ENCODE measurements at places on chromosomes 16 and 17.

DNA sequence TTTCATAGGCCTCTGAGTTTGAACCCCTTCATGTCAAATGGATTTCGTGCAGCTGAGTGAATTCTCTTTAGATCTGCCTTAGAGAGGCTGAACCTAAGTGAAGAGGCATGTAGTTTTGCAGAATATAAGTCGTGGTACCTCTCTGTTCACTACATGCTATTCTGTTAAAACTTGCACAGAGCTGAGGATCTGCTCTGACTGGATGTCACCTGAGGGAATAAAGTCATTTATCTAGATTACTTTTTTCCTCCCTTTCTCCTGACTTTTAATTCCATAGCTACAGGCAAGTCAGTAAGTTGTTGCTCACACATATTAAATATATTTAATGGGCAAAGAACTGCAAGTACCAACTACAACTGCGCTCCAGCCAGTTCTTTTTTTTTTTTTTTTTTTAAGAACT is 64.7 kb downstream of the WNT3 start:
- DNase-seq: no peak

DNA sequence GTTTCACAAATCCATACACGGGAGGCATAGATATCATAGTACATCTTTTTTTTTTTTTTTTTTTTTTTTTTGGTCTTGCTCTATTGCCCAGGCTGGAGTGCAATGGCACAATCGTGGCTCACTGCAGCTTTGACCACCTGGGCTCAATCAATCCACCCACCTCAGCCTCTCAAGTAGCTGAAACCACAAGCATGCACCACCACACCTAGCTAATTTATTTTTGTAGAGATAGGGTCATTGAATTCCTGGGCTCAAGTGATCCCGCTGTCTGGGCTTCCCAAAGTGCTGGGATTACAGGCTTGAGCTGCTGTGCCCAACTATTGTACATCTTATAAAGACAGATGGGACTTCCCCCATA is 3.5 kb upstream of the RAPGEFL1 start:
- DNase-seq: no peak

DNA sequence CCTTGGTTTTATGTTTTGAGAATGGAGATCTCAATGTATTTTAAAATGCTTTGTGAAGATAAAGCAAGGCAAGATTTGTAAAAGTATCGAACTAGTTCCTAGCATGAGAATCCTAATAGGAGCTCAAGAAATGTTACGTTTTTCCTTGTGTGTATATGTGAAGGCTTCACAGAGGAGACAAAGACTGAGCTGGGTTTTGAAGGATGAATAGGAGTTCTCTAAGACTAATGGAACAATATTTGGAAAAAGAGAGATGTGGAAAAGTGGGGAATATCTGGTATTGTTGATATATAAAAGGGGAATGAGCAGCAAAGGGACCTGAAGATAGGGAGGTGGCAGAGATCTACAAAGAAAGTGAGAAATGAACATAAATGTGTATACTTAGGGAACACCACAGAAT is 127.4 kb downstream of the SNX11 start:
- no peak for DNase-seq

DNA sequence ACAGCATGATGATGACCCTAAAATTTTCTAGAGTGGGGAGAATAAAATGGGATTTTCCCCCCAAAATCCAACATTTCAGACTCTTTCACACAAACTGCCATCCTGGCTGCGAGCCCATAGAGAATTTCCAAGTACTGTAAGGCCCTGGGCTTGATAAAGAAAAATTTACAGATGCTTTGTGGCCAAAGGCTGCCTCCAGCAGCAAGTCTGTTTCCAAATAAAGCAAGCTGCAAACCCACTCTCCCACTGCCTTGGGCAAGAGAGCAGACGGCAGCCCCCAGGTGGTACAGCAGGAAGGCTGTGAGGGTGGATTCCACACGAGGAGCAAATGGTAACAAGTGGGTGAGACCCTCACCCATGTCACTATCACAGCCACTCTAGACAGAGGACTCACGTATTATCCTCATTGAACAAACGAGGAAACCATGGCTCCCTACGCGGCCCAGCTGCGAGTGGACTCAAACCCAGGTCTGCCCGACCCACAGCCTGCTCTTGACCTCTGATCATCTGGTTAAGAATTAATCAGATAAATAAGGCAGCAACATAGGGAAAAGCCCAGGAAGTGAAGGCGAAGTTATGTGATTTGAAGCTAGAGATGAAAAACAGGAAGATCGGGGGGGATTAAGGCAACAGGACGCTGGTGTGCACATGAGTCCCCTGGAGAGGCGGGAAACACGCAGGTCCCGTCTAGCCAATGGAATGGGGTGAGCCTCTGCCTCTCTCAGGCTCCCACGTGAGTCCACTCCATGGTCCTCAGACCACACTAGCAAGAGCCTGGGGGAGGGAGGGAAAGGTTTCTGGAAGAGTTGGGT is 37.4 kb downstream of the AXIN2 start:
- DNase-seq: no peak

DNA sequence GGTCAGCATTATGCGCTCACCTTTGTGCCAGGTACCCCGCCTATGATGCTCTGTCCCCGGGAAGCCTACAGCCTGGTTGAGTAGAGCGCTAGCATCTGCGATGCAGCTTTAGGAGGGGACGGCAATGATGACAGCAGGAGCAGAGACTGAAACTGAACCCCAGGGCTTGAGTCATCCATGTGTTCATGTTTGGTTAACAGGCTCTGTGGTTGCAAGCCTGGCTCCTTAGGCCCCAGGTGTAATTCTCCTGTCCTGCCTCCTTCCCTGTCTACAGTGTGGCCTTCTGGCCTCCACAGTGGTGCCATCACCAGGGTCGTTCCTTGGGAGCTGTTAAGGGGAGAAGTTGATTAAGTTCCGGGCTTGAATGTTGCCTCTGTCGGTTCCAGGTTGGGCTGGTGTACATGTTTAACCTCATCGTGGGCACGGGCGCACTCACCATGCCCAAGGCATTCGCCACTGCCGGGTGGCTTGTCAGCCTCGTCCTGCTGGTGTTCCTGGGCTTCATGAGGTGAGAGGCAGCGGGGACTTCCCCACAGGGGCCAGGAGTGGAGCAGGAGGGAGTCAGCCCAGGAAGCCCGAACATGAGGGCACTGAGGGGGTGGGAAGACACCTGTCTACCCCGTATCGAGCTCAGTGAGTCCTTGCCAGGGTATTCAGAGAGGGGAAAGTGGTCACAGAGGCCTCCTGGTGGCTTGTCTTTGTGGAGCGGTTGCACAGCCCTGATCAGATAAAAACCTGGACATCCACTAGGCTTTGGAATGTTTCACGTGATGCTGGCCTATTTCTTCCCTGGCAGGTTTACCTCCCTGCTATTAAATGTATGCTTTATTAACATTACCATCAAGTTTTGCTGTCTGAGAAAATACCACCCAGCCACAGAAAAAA is 9.2 kb upstream of the NAT9 start:
- no peak for DNase-seq

DNA sequence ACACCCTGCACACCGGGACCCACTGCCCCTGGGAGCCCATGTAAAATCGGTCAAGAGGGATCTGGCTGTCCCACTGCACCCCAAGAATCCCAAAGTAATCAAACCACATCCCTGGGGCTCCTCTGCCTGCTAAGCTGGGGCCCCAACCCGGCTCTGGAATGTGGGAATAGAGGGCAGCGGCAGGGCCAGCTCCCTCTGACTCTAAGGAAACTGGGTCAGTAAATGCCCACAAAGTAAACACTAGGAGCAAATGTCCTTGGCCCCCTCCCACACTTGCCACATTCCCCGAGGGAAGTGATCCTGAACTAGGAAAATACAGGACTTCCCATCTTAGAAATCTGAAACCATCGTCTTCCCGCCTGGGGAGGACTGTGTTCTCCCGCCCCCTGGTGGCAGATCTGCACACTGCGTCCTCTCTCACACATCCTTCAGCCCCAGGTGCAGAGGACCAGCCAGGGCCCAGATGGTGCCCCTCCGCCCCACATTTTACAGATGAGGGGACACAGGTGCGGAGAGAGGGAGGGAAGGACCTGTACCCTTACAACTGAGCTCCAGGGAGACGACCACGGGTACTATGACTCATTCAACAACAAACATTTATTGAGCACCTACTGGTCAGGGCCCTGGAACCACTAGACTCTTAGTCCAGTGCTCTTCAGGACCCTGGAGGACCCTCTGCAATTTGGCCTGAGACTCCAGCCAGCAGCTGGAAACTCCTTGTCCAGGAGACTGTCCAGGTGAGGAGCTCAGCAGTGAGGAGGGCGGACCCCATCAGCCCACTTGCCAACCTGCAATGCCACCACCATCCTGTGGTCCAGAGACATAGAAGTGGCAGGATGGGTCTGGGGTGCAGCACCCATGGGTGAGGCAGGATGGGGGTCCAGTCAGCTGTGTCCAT is 10.1 kb downstream of the P3H4 start:
- DNase-seq: peak; percentile 86

DNA sequence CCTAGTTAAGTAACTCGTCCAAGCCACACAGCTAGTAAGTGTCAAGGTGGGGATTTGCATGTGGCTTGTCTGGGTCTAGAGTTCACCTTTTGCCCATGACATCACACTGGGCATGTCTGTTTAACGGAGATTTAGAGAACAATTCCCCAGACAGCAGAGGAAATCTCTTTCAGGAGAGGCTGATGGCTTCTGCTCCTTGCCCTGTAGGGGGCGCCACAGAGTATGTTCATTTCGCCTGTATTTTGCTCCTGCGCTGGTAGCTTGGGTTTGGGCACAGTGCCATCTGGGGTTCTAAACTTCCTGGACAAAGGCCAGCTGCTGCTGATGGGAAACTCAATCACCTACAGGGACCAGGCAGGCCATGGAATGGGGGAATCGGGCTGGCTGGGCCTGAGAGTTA is 20.4 kb downstream of the OTOA start:
- DNase-seq: no peak

GRCh38 chr16:28110479-28110878 is 47.0 kb upstream of the GSG1L start:
- no peak for DNase-seq

DNA sequence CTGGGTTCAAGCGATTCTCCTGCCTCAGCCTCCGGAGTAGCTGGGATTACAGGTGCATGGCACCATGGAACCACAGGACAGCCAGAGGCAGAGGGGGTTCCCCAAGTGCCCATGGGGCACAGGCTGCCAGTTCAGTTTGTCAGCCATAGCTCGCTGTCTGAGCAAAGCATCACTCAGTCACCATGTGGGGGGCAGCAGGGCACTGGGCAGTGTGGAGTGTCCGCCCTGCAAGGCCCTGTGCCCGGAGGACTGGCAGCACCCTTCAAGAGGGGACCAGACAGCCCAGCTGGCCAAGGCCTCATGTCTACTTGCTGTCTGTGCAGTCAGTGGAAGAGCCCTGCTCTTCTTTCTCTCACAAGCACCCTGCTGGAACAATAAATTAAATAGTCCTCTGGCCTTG is 6.4 kb downstream of the ALYREF start:
- no peak for DNase-seq

DNA sequence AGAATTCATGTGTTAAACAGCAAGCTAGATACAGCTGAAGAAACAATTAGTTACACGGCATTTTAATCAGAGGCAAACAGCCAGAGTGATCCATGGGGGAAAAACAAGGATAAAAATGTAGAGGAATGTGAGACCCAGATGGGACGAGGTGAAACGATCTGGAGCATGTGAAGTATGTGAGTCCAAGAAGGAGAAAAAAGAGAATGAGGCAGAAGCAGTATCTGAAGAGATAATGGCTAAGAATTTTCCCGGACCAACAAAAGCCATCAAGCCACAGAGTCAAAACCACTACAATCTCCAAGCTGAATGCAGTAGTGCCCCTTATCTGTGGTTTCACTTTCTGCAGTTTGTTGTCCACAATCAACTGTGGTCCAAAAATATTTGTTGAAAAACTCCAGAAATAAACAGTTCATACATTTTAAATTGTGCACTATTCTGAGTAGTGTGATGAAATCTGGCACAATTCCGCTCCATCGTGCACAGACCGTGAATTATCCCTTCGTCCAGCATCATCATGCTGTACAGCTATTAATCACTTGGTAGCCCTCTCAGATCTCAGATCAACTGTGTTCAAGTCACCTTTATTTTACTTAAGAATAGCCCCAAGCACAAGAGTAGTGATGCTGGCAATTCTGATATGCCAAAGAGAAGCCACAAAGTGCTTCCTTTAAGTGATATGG is 18.8 kb downstream of the MYH10 start:
- no peak for DNase-seq

GRCh38 chr16:50537533-50538290 is 10.5 kb upstream of the NKD1 start:
- no peak for DNase-seq

DNA sequence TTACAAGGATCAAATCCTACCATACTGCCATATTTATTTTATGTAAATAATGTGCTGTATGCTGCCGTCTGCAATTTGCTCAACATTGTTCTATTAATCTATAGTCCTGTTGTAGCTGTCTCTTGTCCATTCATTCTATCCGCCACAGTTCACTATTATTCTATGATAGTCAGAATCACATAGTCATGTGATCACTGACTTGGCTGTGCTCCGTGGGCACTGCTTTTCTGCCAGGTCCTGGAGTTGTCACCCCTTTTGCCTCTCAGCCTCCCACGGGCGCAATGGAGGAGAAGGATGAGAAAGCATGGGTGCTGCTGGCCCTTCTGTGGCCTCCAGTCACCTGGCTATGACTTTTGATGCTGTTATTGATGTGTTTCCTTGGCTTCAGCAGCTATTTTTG is 37.3 kb upstream of the ANKFY1 start:
- no peak for DNase-seq

DNA sequence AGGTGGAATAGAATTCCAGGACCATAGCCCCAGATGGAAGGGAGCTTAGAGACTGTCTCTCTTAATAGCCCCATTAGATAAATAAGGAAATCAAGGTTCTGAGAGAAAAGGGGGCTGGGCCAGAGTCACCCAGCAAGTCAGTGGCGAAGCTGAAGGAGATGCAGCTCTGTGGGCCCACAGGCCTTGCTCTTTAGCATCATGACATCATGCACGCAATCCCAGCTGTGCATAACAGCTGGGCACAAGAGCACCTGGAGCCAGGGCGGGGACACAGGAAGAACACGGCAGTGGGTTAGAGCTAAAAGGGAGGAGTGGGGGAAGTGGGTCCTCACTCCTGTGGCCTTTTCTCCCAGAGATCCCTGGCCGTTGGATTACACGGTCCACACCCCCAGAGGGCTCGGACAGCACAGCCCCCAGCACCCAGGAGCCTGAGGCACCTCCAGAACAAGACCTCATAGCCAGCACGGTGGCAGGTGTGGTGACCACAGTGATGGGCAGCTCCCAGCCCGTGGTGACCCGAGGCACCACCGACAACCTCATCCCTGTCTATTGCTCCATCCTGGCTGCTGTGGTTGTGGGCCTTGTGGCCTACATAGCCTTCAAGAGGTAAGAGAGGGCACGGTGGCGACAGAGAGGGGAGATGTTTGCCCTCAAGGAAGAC is 15.1 kb downstream of the NGFR start:
- DNase-seq: no peak

DNA sequence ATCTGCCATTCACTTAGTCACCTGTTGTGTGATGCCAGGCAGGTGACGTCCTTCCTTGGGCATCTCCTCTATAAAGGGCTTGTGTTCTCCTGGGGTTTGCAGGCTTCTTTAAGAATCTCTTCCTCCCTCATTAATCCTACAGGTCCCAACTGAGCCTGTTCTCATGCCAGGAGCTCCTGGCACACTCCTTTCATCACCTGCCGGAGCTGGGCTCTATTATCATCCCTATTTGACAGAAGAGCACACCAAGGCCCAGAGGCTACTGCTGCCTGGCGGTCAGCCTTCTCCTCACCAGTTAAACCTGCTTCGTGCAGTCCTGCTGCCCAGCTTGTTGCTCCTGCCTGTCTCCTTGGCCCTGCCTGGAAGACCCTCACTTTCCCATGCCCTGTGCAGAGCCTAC is 51.2 kb downstream of the RAI1 start:
- DNase-seq: no peak

Data from glutamatergic neuron (in vitro differentiated cells).